ENCODE measurements at places on chromosomes 5 and 9.

GRCh38 chr9:125141251-125141650, 2.1 kb downstream of the SCAI start:
- no peak for DNase-seq

DNA sequence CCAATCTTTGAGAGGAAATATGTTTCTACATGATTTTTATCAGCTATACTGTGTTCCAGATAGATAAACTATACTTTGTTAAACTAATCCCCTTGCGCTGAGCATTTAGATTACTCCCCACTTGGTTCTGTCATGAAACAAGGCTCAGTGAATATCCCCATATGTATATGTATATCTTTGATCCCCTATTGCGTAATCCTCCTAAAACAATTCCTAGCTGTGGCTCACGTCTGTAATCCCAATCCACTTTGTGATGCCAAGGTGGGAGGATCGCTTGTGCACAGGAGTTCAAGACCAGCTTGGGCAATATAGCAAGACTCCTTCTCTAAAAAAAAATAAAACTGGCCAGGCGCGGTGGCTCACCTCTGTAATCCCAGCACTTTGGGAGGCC, 2.7 kb downstream of the PHYHD1 start:
- no peak for DNase-seq

- no peak for DNase-seq
Measured at GRCh38 chr5:157590478-157590877, 14.9 kb upstream of the ADAM19 start.

DNA sequence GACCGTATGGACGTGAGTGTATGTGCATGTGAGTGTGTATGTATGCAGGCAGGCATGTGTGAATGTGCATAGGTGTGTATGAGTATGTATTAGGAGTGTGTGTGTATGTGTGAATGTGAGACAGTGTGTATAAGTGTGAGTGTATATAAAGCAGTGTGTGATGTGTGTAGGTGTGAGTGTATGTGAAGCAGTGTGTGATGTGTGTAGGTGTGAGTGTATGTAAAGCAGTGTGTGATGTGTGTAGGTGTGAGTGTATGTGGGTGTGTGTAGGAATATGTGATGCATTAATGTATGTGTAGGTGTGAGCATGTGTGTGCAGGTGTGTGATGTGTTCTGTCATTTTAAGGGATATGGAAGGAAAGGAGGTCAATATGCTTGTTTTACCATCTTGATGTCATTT, 215.5 kb downstream of the GADD45G start:
- DNase-seq = no peak

DNA sequence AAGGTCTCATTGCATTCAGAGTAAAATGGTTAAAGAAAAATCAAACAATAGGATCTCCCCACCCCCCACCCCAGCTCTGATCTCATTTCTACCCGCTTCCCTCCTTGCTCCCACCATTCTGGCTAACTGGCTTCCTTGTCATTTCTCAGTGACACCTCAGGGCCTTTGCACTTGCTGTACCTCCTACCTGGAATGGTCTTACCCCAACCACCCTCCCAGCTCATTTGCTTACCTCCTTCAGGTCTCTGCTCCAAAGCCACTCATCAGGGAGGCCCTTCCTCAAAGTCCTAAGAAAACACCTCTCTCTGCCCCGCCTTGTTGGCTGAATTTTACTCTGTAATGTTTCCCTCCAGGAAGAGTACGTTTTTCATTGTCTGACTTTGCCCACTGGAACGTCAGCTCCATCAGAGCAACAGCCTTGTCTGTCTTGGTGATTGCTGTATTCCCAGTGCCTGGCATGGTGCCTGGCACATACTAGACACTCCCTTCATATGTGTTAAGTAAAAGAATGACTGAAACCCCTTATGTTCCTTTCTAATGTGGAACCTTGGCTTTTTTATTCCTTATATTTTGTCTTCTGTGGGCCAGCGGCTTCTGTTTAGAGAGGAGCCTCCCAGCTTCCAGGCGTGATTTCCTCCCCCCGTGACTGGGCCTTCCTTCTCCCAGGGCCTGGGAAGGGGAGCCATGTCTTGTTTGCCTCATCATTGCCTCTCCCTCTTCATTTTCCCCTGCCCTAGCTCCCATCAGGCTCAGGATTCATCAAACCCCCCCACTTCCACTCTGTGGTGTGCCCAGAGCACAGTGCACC, 26.9 kb downstream of the NEURL1B start:
- DNase-seq = no peak

DNA sequence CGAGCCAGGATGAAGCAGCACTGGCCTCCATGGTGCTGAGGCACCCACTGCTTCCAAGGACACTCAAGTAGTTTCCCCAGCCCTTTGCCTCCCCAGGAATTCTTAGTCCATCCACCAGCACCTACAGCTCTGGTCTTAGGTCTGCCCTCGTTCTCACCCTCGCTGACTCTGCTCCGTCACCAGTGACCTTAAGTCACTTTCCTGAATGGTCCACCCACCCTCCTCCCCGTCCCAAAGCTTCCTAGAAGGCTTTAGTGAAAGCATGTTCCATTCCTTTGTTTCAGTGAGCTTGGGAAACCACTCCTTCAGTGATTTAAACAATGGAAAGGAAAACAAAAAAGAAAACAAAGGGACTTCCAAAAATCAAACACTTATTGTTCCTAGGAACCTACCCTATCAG, 54.6 kb upstream of the MAP3K1 start:
- DNase-seq = peak; percentile 36

DNA sequence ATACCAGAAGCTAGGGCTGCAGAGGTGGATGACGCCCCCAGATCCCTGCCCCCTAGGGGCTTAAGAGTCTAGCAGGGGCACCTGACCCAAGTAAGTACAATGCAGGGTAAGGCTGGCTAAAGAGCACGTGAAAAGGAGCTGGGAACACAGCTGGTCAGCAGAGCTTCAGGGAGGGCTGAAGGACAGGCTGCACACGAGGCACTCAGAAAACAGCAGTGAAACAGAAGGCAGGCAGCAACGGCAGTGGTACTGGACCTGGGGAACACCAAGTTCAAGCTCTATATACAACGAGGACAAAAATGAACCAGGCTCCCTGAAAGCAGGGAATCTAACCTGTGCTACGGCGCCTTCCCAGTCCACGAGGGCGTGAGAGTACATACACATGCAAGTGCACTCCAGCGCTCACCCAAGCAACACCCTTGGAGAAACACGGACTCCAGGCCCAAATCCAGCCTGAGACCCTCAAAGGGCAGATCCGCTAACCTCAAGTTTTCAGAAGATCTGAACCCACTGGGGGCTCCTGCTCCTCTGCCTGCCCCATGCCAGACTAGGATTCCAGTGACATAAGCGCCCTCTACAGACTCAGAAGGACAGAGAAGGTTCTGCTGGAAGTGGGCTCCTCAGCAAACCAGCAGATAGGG, 57.4 kb downstream of the PSMB7 start:
- DNase-seq = peak; percentile 42

DNA sequence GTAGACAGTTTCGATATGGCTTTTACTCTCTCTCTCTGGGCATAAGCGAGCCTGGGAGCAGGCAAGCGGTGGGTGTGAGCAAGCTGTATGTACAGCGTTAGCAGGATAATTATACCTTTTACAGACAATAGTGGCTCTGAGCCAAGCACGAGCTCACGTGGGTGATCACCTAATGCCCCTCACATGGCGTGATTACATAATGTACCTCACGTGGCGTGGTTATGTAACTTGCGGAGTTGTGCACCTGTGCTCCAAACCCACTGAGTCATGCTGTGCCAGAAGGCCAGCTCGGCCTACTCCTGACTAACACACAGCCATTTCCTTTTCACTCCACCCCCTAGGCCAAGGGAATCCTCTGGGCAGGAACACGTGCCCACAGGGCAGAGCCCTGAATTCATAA, 797.2 kb downstream of the EFNA5 start:
- peak; percentile 86 for DNase-seq

DNA sequence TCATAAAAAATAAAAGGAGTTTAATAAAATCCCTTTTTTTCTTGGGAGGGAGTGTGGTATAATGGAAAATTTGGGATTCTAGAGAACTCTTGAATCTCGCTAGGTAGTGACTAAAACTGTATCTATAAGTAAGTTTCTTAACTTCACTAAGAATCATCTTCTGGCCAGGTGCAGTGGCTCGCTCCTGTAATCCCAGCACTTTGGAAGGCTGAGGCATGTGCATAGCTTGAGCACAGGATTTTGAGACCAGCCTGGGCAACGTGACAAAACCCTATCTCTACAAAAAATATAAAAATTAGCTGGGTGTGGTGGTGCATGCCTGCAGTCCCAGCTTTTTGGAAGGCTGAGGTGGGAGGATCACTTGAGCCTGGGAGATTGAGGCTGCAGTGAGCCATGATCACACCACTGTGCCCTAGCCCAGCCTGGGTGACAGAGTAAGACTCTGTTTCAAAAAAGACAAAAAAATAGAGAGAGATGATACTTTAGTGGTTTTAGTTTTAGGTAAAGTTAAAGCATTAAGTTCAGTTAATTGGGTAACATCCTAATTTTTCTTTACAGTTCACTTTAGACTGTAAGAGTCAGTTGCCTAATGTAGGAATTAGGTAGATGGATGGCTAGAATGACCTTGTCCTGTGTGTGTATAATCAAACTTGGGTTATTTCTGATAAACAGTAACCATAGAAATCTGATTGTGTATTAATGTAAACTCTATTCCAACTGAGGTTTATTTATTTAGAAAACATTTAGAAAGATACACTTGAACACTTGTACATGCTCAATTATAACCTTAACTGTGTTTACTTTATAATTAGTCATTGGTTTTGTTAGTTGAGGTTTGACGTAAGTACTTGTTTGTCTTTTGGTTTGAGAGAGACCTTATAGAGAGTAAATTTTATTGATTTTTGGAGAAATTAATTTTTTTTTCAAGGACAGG, 17.8 kb downstream of the UNC13B start:
- DNase-seq = no peak
